Brain (organoid and tissue), 16 donors: ENCODE measurements at places on chromosomes 4 and X.

DNA sequence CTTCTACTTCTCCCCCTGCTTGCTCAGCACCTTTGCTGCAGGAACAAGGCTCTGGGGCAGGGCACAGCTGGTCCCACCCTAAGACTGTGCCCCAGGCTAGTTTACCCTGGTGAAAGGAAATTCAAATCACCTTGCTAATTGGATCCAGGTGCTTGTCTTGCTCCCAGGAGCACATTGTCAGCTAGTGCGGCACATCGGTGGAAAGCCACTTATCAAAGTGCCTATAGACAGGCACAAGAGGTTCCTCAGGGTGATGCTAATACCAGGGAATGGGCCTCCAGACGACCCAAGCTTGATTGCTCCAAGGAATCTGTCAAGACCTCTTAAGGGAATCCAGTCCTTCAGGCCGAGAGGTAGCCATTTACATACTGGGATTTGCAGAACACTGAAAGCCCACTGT is 64.5 kb upstream of the PRPS1 start:
- DNase-seq: no peak

DNA sequence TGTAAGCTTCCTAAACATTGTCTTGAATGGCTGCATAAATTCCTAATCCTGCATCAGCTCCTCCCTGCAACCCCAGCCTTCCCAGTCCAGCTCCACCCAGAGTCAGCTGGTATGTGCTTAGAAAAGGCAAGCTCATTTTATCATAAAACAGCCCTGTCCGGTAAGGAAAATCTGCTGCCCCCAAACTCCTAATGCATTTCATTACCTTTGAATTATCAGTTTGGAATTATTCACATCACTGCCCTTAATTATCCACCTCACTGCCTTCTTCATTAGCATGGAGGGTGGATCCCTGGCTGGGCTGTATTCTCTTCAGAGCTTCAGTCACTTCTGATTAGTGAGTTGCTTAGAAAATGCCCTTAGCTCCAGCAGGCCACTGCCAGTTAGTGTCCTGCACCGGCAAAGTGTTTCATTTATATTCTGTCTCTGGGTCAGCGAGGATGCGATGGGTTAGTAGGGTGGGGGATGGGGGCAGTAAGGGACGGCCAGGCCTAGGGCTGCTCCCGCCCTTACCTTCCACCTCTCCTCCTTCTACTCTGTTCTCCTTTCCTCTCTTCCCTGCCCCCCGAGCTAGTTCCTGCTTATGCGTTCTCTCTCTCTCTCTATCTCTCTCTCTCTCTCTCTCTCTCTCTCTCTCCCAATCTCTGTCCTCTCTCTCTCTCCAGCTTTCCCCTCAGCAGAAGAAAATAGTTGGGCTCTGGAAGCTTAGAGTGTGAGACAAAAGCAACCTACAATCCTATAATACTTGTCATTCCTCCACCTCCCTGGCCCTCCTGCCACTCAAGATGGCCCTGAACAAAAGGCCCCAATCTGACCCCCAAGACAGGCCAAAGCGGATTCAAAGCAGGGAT is 174.8 kb upstream of the KLF3 start:
- DNase-seq: peak; percentile 74

DNA sequence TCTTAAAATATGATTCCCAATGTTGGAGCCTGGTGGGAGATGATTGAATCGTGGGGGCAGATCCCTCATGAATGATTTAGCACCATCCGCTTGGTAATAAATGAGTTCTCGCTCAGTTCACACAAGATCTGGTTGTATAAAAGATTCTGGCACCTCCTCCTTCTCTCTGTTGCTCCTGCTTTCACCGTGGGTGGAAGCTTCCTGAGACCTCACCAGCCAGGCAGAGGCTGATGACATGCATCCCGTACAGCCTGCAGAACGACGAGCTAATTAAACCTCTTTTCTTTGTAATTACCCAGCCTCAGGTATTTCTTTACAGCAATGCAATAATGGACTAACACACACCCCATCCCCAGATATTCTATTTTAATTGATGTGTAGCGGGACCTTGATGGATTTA is 162.2 kb downstream of the NPFFR2 start:
- no peak for DNase-seq

GRCh38 chr4:7806338-7807090 is 133.1 kb downstream of the AFAP1 start:
- peak; percentile 74 for DNase-seq

DNA sequence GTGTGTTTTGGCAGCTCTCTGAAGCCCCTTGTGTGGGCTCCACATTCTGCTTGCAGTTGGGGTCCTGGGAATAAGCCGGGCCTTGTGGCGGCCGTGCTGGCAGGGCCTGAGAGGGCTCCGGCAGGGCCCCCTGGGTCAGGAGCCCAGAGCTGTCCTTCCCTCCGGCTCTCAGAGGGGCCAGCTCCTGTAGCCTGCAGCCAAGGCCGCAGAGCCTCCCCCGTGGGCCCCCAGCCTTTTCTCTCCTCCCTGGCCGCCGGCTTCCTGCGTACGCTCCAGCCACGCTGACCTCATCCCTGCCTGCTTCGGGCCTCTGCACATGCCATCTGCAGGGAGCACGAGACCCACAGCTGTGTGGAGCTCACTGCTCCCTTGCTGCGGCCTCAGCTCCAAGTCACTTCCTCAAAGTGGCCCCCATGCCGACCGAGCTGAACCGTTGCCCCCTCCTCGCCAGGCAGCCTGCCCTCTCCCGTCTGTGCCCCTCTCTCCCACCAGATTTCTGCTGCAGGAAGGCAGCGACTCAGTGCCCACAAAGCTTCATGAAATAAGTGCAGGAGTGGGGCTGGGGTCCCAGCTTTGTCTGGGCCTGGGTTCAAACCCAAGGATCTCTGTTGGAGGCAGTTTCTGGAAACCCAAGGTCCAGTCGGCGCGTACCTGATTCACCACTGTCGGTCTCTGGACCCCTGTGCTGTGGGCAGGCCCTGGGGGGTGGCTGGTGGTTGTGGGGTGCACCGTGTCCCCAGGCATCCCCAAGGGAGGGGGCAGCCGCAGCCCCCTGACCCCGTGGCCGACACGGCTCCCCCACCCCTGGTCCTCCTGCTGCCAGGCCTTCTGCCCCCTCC is 57.1 kb upstream of the NKX1-1 start:
- DNase-seq: no peak

DNA sequence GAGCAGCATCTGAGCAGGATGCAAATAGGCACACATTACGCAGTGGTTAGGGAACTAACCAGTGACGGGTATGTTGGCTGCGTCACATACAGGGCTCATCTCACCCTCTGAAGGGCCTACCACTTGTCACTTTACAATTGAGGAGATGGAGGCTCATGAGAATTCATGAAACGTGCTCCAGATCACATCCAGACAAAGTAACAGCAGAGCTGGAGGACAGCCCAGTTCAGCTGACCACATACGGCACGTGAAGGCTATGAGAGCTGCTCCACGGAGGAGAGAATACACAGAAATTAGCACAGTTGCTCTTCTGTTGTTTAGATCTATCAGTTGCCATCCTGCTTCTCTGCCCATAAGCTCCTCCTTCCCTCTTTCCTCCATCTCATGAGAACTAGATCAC is 78.4 kb downstream of the FAM9B start:
- DNase-seq: no peak

- peak; percentile 43 for DNase-seq
Measured at GRCh38 chr4:18635531-18635930, 614.0 kb upstream of the LCORL start.

DNA sequence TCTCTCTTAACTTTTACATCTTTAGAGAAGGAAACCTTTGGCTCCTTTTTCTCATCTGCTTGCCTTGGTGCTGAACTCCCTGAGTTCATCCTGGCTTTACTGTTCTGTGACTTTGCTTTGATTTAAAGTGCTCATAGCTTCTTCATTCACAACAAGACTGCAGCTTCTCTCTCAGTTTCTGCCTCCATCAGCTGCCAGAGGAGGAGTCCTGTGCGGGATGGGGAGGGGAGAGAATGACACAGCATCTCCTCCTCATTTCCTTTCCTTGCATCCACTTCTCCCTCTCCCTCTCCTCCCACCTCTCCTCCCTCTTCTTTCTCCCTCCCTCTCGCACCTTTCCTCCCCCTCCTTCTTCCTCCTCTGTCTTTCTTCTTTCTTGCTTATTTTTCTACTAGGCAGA is 42.0 kb downstream of the CBLL2 start:
- peak; percentile 29 for DNase-seq

GRCh38 chr4:129821963-129822362 is 726.0 kb downstream of the C4orf33 start:
- no peak for DNase-seq

DNA sequence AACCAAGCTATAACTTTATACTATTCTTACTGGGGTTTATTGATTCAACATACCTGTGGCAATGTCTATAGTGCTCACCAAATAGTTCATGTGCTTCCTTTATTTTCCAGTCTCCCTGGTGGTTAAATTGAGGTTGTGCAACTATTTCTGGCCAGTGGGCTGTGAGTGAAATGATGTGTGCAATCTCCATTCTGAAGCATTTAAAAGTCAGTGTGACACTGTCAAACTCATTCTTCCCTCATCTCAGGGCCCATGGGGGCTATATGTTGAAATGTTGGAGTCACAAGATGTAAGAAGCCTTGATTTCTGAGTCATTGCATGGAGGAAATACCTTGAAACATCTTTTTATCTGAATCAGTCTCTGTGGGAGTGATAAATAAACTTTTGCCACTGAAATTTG is 414.3 kb upstream of the RPS6KA3 start:
- DNase-seq: no peak

DNA sequence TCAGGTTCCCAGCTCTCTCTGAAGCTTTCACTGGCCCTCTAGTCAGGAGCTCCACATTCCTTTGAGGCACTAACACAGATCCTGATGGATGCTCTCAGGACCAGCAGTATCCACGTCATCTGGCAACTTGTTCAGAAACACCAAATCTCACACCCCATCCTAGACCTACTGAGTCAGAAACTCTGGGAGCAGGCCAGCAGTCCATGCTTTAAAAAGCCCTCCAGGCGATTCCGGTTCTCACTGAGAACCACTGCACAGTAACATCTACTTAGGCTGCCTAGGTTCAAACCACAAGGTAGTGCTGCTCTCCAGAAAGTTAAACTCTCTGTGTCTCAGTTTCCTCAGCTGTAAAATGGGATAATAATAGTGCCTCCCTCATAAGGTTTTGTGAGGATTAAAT is 55.3 kb downstream of the CCDC158 start:
- no peak for DNase-seq

- DNase-seq: no peak
Measured at GRCh38 chrX:24799565-24799964, 105.8 kb downstream of the POLA1 start.

DNA sequence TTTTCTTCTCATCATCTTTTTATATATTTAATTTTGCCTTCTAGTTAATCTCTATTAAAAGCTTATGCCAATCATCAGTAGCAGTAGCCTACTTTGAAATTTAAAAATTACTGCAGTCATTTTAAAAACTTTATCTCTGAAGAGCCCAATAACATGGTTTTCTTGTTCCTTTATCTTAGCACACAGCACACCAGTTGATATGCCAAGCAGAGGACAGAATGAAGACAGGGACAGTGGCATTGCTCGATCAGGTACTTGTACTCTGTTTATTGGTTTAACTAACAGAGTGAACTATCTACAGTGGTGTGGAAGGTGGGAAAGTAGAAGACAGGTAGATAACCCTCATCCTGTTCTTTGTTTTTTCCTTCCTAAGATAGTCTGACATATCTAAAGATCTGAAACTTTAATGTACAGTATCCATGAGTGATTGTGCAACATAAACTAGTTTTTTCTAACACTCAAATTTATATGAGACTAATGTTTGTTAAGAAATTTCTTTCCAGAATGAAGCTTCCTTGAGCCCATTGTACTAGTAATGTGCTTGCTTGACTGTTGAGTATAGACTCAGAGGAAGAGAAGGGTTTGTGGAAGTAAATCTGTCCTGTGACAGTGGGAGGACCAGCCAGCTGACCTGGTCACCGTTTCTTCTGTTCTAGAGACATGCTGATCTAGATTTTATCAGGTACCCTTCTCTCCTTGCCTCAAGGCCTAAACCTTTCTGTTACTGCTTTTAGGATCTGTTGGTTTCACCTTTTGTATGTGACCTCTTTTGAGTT is 66.6 kb downstream of the FNIP2 start:
- no peak for DNase-seq

DNA sequence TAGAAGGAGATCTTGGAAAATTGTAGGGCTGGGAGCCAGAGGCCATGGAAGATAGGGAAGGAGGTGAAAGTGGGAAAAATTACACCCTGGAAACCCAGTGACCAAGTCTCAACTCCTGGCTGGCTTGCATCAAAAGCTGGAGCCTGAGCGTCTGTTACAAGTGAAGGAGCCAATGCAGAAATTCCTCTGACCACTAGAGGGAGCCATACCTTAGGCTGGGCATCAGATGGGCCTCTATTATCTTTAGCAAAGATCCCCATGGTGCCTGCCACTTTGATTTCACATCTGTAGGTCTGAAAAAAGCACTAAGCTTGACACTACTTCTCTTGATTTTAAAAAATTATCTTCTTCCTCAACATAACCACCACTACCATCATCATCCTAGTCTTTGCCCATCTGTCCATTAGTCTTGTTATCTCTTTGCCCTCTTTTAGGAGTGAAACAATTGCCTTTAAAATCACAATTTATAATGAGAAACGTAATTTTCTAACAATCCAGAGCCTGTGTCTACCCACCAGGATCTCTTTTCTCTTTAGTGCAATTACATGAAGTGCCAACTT is 62.9 kb downstream of the ANAPC4 start:
- peak; percentile 76 for DNase-seq
